Uterus (tissue), 4 donors: ENCODE measurements at places on chromosomes 12 and 14. TPM values are rescaled to one million over a fixed set of nuclear protein-coding genes. Genes with fewer than 3 reads are reported as not detected.

The BICD1 gene
- total RNA-seq = 40.6 TPM

The MYF5 gene
- not detected for total RNA-seq

The CSRP2 gene
- 32.0 TPM for total RNA-seq

The SYT1 gene
- 18.4 TPM for total RNA-seq

DNA sequence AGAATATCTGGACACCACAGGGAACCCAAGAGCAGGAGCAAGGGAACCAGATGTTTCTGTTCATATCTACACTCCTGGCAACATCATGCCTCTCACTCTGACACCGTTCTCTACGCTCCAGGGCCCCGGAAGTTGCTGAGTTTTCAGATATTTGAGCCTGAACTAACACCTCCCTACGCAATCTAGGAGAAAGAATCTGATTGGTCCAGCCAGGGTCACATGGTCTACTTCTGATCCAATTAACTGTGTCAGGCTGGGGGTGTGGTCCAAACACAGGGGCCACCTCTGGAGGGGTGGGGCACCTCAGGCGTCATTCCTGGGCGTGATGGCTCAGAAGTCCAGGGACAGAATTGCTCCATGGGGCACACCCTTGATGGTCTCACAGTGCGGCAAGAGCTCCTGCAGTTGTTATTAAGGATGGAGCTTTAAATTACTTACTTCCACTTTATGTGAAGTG lies 165.5 kb downstream of the PTPN11 start:
- no peak for DNase-seq
